ENCODE measurements at places on chromosomes 2 and 18.

DNA sequence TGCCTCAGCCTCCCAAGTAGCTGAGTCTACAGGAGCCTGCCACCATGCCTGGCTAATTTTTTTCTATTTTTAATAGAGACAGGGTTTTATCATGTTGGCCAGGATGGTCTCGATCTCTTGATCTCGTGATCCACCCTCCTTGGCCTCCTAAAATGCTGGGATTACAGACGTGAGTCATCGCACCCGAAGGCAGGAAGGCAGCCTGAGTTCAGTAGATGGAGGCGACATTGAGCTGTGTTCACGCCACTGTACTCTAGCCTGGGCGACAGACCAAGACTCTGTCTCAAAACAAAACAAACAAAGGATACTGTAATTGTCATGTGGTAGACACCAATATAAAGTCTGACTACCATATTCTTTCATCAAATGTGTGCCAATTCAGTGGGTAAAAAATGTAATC lies 500.9 kb upstream of the DSEL start:
- no peak for DNase-seq

DNA sequence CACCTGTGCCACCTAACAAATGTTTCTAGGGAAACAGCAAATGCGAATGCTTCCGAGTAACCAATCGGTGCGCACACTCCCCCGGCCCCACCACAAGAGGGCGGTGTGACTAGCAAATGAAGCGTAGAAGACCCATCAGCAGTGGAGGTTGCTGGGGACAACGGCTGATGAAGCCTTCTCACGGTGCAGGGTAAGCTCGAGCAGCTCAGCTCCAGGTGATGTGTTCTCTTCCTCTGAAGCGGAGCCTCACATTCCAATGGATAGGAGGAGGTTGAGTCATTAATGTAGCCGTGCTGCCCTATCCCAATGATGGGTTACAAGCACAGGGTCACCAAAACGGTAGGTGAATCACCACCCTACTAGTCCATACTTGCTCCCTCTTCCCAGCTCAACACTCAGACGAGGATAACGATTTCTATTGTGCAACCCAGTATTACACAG lies 127.6 kb upstream of the TWIST2 start:
- DNase-seq, result peak; percentile 2

GRCh38 chr2:47019532-47019931 lies 103.9 kb upstream of the MCFD2 start:
- DNase-seq, result no peak

DNA sequence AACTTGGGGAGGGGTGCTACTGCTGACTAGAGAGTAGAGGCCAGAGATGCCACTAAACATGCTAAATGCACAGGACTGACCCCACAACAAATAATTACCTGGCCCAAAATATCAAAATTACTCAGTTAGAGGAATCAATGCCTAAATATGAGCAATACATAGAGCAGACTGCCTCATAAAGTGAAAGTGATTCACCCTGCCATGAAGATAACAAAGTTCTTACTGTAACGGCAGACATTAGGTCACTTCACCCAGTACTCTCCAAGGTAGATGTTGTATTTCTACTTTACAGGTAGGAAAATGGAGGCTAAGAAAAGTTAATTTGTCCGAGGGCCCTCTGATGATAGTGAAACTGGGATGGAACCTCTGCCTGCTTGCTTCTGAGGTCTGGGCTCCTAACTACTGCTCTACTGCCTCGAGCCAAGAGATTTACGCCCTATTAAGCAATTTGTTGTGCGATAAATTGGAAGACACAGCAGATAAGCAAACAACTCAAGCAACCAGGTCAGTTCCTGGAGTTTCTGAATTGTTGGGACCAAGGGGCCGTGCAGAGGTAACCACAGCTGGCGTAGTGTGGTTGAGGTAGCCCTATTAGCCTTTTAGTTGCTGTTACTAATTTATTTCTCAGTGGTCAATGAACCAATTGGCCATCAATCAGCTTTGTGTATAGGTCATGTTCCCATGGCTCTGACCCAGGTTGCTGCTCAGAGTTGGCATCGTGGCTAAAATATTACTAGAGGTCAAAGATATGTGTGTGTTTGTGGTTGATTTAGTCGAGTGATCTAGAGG lies 4.8 kb downstream of the DHRS9 start:
- DNase-seq, result no peak

DNA sequence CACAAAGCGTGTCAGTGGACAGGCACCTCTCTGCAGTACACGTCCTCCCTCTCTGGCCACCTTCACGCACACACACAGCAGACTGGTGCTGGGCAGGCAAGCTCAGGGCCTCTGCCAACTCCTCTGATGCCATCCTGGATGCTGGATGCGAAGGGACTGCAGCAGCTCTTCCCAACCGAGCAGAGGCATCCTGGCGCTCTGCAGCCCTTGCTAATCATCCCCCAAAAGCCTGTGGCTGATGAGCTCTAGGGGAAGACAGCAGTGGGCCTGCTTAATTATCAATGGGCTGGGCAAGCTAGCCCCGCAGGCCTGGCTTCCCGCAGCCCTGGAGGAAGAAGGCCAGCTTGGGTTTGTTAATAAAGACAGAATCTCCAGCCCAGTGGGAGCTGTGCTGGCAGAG lies 71.3 kb upstream of the TEX51 start:
- DNase-seq, result no peak

GRCh38 chr18:11850821-11851145 lies 430 bp upstream of the CHMP1B start:
- DNase-seq, result peak; percentile 23

GRCh38 chr2:137870682-137871081 lies 93.6 kb upstream of the HNMT start:
- DNase-seq, result no peak

GRCh38 chr18:49250816-49251388 lies 209.5 kb downstream of the DYM start:
- DNase-seq, result no peak

- no peak for DNase-seq
Measured at GRCh38 chr2:796141-796985, 119.2 kb upstream of the TMEM18 start.

GRCh38 chr2:241901500-241902351 lies 32.2 kb downstream of the RTP5 start:
- no peak for DNase-seq

DNA sequence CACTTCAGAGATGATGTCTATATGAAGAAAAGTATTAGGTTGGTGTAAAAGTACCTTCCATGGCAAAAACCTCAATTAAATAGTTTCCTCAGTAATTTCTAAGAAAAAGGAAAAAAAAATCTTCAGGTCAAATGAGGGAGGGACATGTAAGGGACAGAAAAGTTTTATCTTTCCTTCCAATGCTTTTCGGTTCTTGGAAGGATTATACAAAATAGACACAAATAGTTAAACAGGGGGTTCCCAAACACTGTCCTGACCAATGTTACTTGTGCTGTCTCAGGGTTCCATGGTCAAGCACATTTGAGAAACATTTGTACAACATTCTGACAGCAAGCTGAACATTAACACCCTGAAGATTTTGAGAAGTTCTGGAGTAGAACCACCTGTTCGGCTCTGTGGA lies 22.0 kb downstream of the ERMN start:
- no peak for DNase-seq

GRCh38 chr18:49584394-49584793 lies 22.5 kb downstream of the LIPG start:
- DNase-seq, result no peak

- no peak for DNase-seq
Measured at GRCh38 chr2:95334916-95335641, 37.9 kb downstream of the KCNIP3 start.

GRCh38 chr18:78634061-78634696 lies 345.4 kb upstream of the SALL3 start:
- no peak for DNase-seq

- no peak for DNase-seq
Measured at GRCh38 chr2:111673526-111673925, 210.5 kb downstream of the ANAPC1 start.

DNA sequence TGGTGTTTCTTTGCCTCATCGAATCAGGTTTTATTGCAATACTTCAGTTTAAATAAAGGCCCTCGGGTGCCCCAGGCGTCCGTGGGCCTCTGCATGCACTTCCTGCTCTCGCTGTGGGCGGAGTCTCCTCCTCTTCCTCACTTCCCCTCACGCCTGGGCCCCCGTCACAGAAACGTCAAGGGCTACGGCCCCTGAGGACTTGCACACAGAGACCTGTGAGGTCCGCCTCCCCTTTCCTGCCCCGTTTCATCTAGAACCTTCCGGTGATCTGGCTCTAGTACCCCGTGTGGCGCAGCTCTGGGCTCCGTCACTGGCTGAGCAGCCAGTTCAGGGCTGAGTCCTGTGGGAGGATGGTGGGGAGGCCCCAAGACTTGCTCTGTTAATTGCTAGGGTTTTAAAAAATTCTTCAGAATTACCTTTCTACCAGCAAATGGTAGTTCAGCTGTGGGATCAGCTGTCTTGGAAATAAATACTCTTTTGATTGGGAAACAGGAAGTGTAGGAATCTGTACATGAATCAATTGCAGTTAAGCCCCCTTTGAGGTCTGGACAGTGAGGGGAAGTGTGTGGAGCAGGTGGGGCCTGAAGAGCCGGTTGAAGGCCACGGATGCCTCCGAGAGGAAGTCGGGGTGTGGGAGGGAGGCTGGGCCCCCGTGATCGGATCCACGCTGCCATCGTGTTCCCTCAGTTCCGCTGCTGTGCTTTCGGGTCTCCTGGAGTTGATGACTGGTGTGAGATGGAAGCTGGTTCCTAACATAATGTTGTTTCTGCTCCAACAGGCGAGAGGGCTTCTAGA lies 10.2 kb downstream of the NFATC1 start:
- no peak for DNase-seq

GRCh38 chr2:71592181-71592711 lies 138.9 kb downstream of the DYSF start:
- DNase-seq, result no peak

DNA sequence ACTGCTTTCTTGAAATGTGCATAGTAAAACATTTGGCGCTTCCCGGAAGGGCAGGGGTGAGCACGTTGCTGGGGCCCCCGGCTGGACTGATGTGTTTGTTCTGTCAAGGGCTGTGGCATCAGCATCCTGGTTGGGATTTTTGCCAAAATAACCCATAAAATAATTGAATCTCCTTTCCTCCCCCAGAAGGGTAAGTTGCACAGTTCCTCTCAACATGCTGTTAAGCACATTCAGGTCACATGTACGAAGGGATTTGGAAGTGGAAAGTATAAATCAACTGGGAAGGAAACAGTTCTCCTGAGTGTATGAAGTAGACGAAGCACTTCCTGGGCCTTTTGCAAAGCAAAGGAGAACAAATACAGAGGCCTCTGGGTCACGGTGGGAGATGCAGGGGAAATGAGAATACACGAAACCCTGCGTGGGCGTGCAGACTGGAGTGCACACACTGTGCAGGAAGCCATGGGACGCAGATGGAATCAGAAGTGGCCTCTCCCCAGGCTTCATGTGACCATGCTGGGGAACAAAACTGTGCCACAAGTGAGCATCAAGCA lies 183.9 kb downstream of the LPIN1 start:
- no peak for DNase-seq

DNA sequence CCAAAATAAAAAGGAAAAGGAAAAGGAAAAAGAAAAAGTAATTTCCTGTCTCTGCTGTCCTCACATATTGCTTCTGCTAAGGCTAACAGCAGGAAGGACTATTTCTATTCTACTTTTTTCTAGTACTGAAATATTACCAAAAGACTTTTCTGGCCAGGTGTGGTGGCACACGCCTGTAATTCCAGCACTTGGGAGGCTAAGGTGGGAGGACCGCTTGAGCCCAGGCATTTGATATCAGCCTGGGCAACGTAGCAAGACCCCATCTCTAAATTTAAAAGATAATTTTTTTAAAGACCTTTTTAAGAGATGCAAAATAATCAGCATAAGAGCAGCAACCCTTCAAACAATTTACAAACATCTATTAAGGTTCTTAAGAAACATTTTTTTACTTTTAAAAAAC lies 31.2 kb downstream of the FASTKD1 start:
- no peak for DNase-seq

DNA sequence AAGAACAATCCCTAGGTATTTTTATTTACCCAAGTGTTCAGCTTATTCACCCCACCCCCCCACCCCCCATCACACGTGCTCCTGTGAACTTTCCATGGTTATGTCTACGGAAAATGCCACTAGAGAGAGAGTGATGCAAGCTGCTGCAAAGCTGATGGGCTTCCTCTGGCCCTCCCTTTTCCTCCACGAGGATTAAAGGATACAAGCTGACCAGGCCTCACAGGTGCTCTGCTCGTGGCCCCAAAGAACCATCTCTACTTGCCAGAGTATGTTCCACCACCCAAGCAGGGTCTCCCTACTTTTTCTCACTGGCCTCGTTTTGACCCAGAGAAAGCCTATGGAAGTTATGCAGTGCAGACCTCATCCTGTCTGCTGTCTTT lies 342.6 kb downstream of the CELF4 start:
- no peak for DNase-seq

DNA sequence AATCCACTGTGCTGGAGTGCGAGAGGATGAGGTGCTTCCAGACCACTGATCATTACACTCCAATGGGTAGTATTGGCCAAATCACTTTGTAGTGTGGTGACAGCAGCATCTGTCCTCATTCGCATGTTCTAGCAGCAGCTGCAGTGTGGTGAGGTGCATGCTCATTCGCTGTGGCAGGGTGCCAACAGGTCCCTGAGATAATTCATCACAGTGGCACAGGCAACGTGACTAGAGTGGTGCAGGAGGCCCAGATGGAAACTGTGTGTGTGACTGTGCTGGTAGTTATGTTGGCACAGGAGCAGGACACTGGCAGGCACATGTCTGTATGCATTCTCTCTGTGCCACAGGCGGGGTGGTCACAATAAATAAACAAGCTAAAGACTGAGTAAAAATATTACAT lies 329.5 kb upstream of the SYT4 start:
- DNase-seq, result peak; percentile 42

GRCh38 chr18:12820506-12820905 lies 63.5 kb downstream of the PTPN2 start:
- DNase-seq, result no peak

DNA sequence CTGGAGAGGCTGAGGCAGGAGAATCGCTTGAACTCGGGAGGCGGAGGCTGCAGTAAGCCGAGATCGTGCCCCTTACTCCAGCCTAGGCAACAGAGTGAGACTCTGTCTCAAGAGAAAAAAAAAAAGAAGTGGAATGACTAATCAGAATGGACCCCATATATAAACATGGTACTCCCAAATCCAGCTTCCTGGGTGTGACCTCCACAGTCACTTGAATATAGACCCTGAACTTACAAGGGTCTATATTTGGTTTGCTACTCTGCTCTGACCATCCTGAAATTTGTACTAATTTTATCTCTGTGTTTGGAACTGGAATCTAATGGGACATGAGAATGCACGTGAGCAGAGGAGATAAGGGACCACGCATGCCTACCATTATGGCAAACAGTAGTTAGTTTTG lies 275.0 kb downstream of the TNS1 start:
- no peak for DNase-seq

GRCh38 chr2:117853873-117854272 lies 39.4 kb downstream of the DDX18 start:
- no peak for DNase-seq
